ENCODE measurements at places on chromosomes 5 and 9.

DNA sequence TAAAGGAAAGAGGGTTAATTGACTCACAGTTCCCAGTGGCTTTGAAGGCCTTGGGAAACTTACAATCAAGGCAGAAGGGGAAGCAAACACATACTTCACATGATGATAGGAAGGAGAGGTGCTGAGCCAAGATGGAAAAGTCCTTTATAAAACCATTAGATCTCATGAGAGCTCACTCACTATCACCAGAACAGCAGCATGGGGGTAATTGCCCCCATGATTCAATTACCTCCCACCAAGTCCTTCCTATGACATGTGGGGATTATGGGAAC is 99.7 kb downstream of the PTTG1 start:
- no peak for DNase-seq

DNA sequence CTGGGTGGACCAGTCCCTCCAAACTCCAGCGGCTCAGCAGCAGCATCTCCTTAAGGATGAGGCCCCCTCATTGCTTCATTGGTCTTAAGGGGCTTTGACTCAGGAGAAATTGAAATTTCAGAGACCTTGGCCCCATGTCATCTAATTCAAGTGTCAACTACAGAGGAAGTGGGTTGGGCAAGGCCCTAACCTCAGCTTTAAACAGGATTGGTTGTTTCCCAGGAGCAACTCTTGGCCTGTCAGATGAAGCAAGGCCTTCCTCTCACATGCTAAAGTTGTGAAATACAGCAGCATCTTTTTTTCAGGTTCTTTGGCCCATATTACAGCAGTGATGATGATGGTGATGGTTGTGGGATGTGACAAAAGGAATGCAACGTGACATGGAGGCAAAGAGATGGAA is 348.3 kb downstream of the ICE1 start:
- no peak for DNase-seq

DNA sequence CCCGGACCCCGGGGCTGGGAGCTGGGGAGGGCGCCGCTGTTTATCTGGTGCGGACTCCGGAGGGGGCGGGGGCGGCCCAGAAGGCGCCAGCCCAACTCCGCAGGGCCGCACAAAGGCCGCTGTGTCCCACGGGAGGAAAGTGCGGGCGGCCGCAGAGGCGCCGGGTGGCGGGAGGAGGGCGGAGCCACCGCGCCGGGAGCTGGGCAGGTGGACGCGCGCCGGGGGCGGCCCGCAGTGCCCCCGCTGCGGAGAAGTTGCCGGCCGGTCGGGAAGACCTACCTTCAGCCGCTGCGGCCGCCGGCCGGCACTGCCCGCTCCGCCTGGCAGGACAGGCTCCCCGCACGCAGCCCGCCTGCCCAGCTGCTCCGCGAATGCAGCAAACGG is 43.6 kb downstream of the NACC2 start:
- DNase-seq, result no peak

DNA sequence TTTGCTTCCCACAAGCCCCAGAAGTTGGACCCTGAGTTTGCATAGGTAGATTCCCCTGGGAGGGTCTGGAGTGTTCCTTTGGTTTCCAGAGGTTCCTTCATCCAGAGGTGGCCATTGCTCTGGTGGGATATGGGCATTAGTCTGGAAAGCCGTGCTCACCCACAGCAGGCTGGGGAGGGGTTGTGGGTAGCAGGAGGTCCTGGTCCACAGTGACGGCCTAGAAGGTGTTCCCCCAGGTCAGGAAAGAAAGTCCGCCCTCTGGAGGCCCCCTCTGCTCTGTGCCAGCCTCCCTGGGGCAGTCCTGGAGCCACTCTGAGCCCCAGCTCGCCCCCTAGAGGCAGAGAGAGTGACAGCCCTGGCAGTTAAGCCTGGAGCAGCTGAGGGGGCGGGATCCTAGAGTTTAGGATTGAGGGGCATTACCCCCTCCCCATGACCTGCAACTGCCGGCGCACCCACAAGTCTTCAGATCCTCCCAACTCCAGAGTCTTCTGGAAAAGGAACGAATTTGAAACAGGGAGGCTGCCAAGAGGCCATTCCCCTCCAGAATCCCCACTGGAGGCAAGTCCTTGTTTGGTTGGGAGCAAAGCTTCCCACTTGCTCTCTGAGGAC is 36.8 kb downstream of the NDST1 start:
- peak; percentile 65 for DNase-seq

- DNase-seq, result no peak
Measured at GRCh38 chr5:114789773-114790402, 379.8 kb downstream of the TRIM36 start.

DNA sequence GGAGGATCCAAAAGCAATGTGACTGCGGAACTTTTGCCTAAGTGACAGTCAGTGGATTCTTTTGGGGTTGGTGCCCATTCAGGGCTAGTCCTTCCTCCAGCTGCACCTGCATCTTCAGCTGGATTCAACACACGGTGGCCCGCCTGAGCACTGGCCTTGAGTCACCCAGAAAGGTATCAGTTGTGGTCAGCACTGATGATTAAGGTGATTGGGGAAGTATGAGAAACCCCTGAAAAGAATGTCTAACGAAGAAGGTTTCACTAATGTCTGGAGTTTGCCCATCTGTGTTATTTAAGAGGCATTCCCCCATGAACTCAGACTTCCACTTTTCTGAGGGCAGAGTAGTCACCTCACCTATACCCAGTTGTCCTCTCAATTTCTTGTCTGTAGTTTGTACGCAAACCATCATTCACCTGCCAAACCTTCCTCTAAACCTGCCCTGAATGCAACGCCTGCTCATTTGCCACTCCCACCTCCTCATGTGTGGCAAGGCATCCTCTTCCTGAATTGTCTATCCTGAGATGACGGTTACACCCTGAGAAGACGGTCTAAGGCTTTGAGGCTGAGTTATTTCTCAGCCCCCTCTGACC is 27.2 kb downstream of the CSF2 start:
- no peak for DNase-seq

GRCh38 chr5:38722918-38723317 is 122.9 kb upstream of the OSMR start:
- no peak for DNase-seq

DNA sequence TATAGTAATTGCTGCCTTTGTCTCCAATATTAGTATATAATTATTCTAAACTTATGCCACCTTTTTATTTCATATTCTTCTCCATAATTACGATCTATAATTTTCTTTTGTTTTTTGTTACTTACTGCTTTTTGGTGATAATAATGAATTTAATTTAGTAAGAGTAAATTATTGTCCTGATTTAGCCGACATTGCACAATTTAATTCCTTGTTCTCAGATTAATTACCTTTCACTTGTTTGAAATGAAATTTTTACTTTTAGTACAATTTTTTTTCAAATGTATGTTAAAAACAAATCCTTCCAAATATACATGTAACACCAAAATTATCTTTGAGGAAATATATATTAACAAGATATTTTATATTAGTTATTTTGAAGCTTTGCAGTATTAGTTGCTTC is 163.3 kb downstream of the GIN1 start:
- DNase-seq, result no peak

- no peak for DNase-seq
Measured at GRCh38 chr5:178201927-178202235, 2.5 kb upstream of the HNRNPAB start.

- peak; percentile 54 for DNase-seq
Measured at GRCh38 chr9:131609099-131609830, 63.9 kb downstream of the PRRT1B start.

DNA sequence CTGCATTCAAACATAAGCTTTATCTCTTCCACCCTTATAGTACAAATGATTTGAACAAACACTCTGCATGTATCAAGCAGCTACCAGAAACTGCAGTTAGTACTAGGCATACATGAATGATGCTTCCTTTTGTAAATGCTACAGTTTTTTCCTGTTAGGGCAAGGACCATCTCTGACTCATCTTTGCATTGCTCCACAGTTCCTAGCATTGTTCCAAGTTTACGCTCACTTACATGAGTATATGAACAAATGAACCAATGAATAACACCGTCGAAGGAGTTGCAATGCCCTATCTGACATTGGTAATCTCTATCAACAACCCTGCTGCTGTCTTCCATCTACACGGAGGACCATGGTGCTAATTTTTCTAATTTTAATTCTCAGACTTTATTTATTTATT is 2.1 kb upstream of the ALDH7A1 start:
- no peak for DNase-seq

DNA sequence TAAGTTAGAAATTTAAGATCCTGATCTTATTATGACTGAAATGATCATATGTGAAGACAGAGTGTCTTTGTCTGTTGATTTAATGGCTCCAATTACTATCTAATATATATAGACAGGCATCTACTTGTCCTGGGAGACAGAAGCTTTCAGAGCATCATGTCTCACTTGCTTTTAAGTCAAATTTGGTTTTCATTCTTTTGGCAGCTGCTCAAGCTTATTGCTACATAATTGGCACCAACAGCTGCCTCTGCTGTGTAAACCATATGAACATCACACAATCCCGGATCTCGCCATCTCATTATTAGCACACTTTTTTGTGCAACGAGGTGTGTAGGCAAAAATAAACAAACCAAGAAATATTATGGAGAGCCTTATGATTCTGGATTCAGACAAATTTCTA is 1717.9 kb downstream of the EFNA5 start:
- DNase-seq, result no peak

- no peak for DNase-seq
Measured at GRCh38 chr5:54457094-54457862, 1.8 kb downstream of the HSPB3 start.

GRCh38 chr5:68683632-68684036 is 410.2 kb upstream of the SLC30A5 start:
- peak; percentile 27 for DNase-seq

DNA sequence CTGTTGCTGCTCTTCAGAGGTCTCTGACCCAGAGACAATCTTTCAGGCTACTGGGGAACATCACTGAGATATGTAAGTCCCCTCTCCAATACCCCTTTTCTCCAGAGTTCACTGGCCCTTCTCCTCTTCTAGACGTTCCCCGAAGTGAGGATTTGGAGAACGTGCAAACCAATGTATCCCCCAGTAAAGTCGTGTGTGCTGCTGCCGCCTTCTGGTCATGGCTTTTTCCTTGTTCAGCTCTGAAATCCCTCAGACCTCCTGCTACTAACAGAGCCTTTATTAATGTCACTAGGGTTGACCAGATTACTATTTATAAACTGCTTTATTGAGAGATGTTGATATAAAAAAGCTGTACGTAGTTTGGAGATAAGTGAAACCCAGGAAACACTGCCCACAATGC is 1028.6 kb downstream of the CDH9 start:
- no peak for DNase-seq

DNA sequence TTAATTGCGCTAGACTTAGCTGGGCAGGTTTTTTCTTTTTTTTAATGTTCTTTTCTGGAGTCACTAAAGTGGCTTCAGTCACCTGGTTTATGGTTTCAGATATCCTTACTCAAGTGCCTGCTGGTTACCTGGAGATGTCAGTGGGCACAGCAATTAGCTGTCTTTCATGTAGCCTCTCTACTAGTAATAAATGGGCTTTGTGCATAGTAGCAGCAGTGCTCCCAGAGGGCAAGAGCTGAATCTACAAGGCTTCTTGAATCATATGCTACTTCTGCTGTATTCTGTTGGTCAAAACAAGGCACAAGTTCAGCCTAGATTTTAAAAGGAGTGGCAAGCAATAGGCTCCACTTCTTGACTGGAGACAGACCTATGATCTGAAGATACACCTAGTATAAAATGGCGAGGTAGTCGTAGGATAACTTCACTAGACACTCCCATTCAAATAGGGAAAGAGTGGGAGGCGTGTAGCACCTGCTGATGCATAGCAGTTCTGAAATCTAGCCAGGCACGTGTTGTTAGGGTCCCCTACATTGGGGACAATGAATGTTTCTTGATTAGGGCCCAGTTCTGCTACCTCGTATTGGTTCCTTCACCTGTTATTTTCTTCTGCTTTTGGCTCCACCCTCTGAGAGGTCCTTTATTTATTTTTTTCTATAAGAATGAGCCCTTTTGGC is 7.0 kb downstream of the SCAMP1 start:
- DNase-seq, result no peak

DNA sequence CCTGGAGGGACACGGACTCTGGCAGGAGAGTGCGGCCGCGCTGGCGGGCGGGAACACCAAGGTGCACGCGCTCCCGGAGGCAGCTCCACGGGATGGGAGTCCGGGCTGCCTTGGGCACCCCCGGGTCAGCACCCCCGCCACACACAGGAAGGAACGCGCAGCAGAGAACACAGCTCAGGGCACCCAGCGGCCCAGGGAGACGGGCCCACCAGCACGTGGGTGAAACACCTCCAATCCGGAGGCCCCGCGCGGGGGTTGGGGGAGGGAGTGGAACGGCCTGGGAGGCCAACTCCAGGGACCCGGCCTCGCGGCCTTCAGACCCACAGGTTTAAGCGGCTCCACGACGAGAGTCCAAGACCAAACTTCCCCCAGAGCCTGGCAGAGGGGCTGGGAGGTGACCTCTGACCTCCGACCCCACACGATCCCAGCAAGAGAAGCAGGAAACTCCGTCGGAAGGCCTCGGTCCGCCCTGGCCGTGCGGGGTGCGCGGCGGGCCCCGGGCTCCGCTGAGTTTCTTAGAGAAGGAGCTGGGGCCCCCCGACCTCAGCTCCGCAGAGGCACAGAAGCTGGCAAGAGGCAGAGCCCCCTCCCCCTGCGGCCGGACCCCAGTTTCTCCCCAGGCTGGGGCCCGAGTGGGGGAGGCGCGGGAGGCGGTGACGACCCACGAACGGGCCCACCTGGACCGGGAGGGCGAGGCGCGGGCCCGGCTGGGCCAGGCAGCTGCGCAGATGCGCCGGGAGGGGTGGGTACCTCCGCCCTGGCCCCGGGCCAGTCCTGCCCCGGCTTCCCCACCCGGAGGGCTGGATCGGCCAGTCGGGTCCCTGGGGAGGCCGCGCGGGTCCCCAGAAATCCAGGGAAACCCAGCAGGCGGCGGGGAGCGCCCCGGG is 851 bp downstream of the NACC2 start:
- DNase-seq, result peak; percentile 74

- no peak for DNase-seq
Measured at GRCh38 chr9:26399556-26399955, 493.0 kb downstream of the CAAP1 start.

- no peak for DNase-seq
Measured at GRCh38 chr5:96870094-96871026, 5.9 kb upstream of the ERAP2 start.

- DNase-seq, result no peak
Measured at GRCh38 chr5:147485046-147485445, 24.8 kb downstream of the DPYSL3 start.

DNA sequence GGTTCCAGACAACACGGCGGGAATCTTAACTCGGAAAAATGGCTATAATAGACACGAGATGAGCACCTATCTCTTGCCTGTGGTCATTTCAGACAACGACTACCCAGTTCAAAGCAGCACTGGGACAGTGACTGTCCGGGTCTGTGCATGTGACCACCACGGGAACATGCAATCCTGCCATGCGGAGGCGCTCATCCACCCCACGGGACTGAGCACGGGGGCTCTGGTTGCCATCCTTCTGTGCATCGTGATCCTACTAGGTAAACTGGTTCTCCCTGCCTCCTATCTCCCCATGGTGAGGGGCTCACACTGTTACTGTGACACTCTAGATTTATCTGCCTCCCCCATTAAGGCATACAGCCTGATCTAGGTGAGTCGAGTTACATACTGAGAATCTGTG is 124.2 kb downstream of the CDH6 start:
- DNase-seq, result no peak

DNA sequence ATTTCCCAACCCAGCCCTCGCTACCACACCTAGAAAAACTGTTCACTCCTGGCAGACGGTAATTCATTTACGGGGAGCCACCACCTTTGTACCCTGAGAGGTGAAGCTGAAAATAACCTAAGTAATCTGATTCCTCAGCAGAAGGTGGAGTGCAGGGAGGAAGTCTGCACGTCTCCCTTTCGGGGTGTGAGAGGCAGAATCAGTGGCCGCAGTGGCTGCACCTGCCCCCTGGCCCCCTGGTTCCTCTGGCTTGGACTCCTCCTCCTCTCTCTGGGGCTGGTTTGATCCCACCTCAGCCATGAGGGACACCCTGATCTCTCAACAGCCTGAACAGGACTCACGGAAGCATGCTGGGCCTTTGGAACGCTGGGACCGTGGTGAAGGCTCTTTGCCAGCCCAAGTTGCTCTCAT is 10.5 kb downstream of the TMEM174 start:
- no peak for DNase-seq
